Left cardiac atrium (tissue), 4 donors: ENCODE measurements at places on chromosomes 3 and 15. TPM values are rescaled to one million over a fixed set of nuclear protein-coding genes. Genes with fewer than 3 reads are reported as not detected.
A peak's percentile ranks its signal among the peaks of the same experiment; 100 is the strongest.

DNA sequence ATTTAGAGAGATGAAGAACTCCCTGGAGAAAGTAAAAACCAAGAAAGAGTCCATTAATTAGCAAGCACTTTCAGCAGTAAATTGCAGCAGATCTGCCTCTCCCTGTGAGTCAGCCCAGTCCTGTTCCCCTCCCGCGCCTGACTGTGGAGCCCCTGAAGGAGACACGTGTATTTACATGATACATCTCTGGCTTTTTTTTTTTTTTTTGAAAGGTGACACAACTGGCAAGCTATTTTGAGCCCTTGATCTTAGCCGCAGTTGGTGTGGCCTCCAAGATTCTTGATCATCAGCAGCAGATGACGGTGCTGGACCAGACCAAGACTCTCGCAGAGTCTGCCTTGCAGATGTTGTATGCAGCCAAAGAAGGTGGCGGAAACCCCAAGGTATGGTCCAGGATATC, 271.8 kb upstream of the TPM1 start:
- no peak for DNase-seq

- DNase-seq, result no peak
These were observed 1049.1 kb downstream of the FHIT start for GRCh38 chr3:60202052-60202726.

DNA sequence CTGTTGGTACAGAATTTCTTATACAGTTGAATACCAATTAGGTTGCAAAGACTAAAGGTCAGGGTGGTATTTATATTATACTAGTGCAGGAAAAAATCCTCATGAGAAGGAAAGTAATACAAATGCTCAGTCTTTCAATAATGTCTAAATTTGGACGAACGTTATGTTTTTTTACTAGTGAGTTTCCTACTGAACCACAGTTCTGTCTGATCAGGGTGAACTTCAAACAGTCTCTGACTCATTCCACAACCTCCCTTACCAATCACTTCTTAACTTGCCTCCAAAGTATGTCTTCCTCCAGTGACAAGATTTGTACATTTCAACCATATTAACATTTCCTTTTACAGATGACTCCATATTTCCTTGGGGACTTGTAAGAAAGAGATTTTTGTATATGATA, 3.4 kb downstream of the TMEM212 start:
- DNase-seq, result no peak

DNA sequence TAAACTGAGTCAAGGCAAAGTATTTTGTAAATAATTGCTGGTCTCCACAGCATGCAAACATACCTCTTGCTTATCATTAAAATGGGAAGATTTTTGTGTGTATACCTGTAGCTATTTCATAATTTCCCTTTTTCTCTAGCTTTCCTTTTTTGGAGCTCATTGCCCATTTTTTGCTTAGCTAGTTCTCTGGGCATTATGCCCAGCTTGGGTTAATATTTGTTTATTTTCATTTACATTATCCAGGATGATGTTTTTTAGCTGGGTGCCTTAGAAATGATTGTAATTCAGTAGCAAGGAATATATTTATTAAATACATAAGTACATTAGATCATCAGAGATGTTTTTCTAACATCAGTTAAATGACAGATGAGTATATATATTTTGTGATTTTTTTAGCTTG, 1271.7 kb upstream of the GBE1 start:
- DNase-seq, result no peak

DNA sequence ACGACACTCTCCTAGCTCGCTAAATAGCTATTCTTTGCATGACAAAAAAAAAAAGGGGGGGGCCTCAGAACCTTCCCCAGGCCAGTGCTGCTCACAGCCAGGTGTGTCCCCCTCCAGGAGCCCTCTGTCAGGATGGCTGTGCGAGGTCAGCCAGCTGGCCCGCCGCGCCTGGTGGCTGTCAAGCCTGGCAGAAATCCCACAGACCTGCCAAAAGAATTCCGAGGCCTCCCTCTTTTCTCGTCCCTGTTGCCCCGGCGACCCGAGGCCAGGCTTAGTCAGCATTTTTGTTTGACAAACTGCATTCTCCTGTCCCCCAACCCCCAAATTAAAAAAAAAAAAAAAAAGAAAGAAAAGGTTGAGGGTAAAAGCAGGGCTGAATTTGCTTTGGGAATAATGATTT, 61.9 kb downstream of the TM4SF4 start:
- peak; percentile 76 for DNase-seq

GRCh38 chr3:119794971-119795612, 13.2 kb downstream of the NR1I2 start:
- DNase-seq, result no peak

GRCh38 chr3:155960060-155960459, 89.6 kb downstream of the GMPS start:
- DNase-seq, result no peak

DNA sequence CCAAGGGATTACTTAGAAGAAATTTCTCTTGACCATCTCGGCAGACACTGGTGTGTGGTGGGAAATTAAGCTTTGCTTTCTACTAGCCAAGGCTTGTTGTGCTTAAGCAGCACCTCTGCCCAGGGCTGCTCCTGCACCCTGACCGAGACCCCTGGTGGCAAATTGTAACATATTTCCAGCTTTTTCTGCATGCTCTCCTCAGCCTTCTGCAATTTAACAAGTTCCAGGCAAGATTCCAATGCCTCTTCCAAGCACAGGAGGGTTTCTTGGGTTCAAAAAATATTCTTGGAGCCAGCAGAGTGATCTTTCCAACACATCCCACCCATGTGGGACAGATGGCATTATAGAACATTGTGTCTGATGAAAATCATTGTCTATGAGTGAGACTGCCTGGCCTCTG, 210.5 kb downstream of the CLSTN2 start:
- DNase-seq, result no peak

- DNase-seq, result no peak
These were observed 201.4 kb upstream of the CTNNB1 start for GRCh38 chr3:40997711-40998519.

GRCh38 chr3:61561374-61562041, at the start of gene PTPRG:
Gene PTPRG (plus strand): TSS chr3:61561571. CDS start chr3:61562288, 717 bp downstream.
- DNase-seq, result peak; percentile 93

- DNase-seq, result no peak
These were observed 103.1 kb upstream of the CCNL1 start for GRCh38 chr3:157263027-157263426.

DNA sequence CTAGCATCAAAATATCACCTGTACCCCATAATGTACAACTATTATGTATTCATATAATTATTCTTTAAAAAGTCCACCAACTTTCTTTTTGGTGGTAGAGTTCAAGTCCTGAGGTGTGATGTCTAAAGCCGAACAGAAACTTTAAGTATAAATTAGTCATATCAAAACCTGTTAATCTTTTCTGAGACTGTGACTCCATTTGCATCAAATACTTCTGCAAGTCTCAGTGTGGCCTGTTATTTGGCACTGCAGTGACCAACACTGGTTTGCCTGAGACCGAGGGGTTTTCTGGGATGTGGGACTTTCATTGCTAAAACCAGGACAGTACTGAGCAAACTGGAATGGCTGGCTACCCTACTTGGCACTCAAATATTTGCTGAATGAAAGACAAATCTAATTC, 7.3 kb downstream of the NGLY1 start:
- DNase-seq, result no peak

GRCh38 chr15:42921342-42921731, 759 bp upstream of the TTBK2 start:
- DNase-seq, result no peak

- no peak for DNase-seq
These were observed 51.5 kb upstream of the NANOGP8 start for GRCh38 chr15:35136321-35137189.

- DNase-seq, result no peak
These were observed 30.7 kb downstream of the KATNBL1 start for GRCh38 chr15:34179234-34179633.

DNA sequence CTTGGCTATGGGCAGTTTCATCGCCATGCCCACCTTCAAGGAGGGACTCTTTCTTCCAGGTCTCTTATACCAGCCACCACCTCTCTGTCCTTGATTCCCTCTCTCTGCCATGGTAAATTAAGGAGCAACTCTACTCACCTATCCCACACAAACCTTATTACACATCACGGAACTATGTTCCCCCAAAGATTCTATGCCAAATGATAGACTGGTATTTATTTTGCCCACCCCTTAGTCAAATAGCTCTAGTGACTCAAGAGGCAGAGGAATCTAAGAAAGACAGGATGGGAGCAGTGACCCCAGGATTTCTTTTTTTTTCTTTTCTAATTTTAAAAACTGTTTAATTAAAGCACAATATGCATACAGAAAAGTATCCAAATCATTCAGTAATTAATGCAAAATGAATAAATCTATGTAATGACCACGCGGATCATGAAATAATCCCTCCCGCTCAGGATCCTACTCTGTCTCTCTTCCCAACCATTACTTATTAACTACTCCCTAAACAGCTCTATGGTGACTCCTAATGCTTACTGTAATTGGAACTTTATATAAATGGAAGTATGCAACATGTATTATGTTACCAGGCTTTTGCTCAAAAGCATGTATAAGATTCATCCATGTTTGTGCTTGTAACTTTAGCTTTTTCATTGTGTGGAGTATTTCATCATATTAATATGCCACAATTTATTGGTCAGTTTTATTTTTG, 410.8 kb upstream of the RASGRP1 start:
- DNase-seq, result no peak

DNA sequence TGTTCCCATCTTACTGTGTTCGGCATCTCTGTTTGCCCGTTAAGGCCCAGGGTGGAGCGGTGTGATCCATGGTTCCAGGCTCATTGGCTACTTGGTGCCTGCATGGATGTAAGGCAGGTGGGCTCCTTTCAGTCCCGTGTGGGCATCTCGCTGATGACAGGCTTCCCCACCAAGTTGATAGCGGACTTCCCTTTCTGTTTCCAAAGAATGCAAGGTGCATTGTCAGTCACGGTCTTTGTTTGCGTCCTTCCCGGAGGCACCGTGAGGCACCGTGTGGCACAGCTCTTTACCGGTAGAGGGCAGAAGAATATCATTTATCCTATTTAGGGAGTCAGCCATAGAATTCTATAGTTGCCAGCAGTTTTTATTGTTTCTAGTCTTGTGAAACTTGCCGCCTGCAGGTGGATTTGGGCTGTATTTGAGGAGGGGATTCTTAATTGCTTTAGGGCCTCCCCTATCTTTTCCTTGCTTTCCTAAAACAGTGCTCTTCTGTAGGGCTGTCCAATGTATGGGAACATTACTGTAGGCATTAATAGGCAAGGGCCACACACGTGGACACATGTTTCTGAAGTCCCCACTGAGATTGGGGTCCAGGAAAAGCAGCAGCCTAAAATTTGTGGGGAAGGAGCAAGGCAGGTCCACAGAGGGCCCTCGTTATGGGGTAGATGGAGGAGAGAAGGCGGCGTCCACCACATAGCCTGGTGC, 244.1 kb downstream of the SLCO3A1 start:
- DNase-seq, result no peak

DNA sequence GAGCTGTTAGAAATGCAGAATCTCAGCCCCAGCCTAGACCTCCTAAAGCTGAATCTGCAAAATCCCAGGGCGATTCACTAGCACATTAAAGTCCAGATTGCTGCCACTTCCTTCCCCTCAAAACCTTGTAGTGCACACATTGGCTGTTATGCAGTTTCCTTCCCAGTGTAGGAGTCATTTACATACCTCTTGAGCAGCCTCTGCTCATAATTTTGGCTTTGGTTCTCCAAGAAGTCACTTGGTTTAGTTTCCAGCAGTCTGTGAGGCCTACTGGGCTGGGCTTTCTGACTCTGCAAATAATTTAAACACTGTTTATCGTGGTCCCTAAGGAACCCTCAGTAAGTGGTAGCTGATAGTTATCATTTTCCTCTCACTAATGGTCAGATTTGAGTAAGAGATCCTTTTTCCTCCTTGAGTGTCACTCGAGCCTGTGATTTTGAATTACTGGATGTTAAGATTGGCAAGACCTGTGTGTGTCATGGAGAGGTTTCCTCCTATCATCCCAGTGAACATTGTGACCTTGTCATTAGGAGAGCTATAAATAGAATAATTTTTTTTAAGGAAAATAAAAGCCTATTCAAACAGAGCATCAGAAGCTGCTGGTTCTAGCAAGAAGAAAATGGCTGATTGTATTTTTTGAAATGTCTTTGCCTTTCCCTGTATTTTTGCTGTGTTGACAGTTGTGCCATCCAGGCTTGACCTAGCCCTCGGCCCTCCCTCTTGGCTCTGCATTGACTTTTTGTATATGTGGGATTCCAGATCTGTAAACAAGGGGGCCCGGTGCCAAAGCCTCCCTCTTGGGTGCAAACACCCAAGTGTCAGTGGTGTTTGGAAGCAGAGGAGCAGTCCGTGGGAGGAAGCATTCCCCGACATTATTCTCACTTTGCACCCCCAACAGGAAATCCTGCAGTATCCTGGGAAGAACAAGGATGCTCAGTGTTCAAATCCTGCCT, 134.8 kb upstream of the ANKRD28 start:
- no peak for DNase-seq

DNA sequence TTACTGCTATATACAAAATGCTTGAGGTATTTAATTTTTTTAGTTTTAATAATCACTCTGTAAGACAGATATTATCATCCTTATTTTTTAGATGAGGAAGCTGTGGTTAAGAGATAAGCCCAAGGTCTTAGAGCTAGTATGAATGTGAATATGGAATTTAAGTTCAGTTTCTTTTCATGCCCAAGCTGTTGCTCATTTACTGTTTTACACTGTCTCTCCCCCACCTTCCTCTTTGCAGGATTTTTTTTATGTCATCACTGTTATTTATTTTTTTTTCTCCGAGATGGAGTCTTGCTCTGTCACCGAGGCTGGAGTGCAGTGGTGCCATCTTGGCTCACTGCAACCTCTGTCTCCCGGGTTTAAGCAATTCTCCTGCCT, 22.5 kb downstream of the MAP2K5 start:
- DNase-seq, result no peak

GRCh38 chr15:66184936-66185790, 68.4 kb downstream of the MEGF11 start:
- no peak for DNase-seq

The PP2D1 gene
- not detected for total RNA-seq

The LARP6 gene
- total RNA-seq, result 34.4 TPM

The ADAMTS7 gene
- 45.9 TPM for total RNA-seq

The GP5 gene
- 0.06 TPM for total RNA-seq

The ZNF592 gene
- total RNA-seq, result 19.3 TPM

The CD200 gene
- 5.8 TPM for total RNA-seq

The GOLGA8S gene
- total RNA-seq, result 0.16 TPM

The MANF gene
- total RNA-seq, result 97.0 TPM
